ENCODE measurements at places on chromosomes 5 and 9.

- no peak for DNase-seq
Measured at GRCh38 chr5:68544648-68545552, 329.3 kb downstream of the PIK3R1 start.

GRCh38 chr9:92402826-92403745 is 1.3 kb downstream of the OGN start:
- no peak for DNase-seq

DNA sequence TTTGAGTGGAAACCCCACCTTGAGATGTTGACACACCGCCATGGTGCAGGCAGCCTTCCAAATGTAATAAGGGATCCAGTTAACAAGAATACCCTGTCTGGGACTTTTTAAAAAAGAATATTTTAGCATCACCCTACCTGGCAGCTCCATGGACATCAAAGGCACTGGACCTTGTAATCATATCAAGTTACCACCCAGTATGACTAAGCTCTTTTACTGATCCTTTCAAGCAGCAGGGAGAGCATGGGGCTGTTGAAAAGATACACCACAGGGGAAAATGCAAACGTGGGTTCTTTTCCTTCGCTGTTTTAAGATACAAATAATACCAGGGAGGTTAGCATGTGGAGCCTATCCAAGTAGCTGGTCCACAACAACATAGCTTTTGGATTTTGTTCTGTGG is 211.2 kb downstream of the SAXO1 start:
- DNase-seq = no peak

GRCh38 chr5:127031147-127031862 is 947 bp upstream of the MARCHF3 start:
- no peak for DNase-seq

- no peak for DNase-seq
Measured at GRCh38 chr5:138492560-138493045, 27.3 kb downstream of the EGR1 start.

DNA sequence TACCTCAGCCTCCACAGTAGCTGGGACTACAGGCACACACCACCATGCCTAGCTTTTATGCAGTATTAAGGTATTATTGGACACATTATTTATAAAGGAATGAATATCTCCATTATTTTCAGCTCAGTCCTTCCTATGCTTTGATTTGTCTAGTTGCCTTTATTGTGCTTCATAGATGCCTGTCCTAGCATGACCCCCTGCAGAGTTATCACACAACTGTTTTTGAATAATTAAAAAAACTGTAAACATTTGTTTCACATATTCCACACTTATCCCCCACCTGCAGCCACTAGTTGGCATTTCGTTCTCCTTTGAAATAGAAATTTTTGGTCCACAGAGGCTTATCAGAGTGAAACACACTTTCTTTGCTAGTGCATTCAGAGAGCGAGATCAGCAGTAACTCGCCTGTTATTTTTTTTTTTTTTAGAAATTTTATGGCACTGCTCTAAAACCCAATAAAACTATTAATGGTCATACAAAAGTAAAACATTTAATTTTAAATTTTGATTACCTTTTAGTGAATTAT is 151.8 kb upstream of the RASA1 start:
- DNase-seq = no peak

GRCh38 chr9:92378865-92379560 is 25.4 kb downstream of the OGN start:
- DNase-seq = peak; percentile 36

DNA sequence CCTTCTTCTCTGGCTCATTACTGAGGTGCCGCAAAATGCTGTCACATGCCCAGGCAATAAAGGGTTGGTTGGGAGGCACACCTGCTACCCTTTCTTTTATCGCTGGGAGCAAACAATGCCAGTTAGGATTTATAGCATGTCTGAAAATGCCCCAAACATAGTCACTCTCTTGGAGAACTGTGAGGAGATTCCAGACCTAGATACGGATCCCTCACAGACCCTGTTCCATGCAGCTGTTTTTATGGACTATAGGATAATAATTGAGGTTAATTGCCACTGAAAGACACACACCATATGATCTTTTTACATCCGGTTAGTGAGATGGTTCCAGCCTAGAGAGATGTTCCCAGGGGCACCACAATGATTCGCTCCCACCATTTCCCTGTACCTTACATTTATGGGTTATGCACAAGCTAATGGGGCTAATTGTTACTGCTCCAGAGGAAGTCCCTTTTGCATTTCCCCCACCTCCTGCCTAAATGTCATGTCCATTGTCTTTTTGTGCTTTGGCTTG is 318.1 kb downstream of the PIK3R1 start:
- DNase-seq = peak; percentile 60

DNA sequence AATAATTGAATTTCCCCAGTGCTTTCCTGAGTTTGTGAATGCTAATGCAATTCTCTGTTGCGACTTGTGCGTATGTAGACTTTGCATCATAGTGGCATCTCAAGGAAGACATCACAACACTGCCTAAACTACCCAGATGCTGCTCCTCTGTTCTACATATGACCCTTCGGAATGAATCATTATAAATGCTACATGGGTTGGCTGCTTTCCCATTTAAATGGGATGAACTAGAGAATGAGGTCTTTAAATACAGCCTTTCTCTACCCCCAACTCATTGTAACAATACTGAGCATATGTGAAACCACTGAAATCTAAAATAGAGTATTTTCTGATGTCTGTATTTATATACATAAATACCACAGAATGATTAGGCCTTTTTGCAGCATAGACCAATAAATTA is 136.6 kb upstream of the ICE1 start:
- DNase-seq = no peak

GRCh38 chr5:173075137-173075843 is 19.1 kb downstream of the CREBRF start:
- no peak for DNase-seq

GRCh38 chr5:76641514-76642120 is 18.4 kb upstream of the F2RL2 start:
- DNase-seq = peak; percentile 0

GRCh38 chr5:96823900-96824380 is 16.2 kb upstream of the ERAP1 start:
- no peak for DNase-seq

DNA sequence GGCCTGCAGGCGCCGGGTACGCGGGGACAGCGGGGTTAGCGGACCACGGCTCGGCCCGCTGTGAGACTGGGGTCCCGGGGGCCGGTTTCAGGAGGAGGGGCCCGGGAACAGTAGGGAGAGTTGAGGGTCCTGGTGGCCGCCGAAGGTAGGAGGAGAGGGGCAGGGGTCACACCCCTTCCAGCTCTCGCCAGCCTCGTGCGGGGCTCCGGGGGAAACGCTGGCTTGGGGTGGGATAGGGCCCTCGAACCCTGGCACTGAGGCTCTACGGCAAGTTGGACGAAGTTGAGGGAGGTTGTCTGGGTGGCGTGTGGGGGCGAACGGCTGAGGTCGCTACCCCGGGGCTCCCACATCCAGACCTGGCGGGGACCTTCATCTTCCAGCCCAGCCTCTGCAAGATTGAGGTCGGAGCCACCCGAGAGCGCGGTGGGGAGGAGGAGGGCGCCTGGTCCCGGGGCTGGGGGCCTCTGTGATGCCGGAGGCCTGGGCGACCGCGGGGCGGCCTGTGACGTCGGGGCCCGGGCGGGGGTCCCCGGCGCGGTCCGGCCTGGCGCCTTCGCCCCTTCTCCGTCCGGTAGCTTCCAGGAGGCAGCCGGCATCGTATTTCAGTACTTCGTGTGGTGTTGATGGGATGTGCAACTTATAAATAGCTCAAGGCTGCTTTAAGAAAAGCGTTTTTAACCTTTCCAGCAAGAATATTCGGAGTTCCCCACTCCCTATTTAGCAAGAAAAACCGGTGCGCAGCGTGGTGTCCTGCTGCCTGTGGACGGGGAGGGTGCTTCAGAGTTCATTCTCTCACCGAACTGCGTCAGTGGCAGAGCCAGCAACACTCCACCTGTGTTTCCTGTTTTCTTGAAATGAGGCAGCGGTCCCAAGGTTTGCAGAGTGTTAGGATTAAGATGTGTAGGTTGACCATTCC is 902 bp downstream of the HABP4 start:
- no peak for DNase-seq

DNA sequence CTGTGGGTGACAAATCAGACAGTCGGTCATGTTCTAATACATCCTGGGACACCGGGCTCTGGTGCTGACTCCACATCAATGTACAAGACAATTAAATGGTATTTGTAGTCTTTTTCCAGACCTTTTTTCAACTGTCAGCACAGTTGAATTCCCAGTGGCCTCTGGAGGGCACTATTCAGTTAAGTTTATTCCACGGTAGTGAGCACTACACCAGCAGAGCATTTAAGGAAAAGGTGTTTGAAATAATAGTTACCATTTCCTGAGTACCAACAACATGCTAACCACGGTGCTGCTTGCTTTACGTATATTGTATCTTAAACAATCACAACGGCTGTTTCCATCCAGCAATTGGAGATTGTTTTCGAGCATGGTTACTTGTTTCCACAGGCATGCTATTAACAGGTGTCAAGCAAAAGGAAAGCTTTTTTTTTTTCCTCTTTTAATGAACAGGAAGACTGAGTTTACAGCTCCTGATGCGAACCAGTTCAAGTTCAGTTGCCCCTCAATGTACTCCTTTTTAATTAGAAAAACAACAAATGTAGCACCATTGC is 186.7 kb downstream of the PDZD2 start:
- DNase-seq = peak; percentile 27

DNA sequence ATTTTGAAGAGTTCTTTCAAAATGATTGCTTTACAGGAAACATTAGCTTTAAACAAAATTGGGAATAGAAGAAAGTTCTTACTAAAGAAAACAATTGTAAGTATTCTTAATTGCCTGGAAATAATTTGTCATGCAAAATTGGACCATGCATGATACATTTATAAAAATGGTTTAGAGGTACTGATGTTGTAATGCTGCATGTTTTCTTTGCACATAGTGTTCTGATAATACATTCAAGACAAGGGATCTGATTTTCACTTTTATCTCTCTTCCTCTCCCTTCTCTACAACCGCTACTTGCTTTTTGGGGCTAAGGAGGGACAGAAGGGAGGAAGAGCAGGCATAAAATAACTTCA is 211.6 kb upstream of the MPDZ start:
- no peak for DNase-seq

- DNase-seq = no peak
Measured at GRCh38 chr5:160887780-160888179, 35.8 kb upstream of the ATP10B start.

DNA sequence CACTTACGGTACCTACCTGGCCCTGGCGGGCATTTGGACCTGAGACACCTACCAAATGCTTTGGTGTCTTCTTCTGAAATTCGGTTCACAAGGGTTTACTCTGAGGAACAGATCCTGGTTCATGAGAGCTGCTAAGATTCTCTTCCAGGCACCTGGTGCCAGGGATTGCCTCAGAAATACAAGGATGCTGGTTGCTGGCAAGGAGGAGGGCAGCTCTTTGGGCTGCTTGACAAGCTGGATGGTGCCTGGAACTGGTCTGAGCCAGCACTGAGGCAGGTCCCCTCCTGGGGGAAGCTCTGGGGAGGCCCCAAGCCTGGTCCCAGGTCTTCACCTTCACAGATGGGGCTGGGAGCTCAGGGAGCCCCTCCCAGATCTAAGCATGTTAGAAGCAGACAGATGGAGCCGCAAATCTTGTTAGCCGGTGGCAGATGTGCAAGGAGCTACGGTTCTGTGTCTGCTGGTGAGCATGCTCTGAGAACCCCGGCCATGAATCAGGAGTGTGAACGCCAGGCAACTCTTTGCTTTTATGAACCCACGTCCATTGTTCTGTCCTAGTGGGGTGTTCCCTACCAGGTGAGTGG is 16.3 kb downstream of the FABP6 start:
- DNase-seq = no peak

DNA sequence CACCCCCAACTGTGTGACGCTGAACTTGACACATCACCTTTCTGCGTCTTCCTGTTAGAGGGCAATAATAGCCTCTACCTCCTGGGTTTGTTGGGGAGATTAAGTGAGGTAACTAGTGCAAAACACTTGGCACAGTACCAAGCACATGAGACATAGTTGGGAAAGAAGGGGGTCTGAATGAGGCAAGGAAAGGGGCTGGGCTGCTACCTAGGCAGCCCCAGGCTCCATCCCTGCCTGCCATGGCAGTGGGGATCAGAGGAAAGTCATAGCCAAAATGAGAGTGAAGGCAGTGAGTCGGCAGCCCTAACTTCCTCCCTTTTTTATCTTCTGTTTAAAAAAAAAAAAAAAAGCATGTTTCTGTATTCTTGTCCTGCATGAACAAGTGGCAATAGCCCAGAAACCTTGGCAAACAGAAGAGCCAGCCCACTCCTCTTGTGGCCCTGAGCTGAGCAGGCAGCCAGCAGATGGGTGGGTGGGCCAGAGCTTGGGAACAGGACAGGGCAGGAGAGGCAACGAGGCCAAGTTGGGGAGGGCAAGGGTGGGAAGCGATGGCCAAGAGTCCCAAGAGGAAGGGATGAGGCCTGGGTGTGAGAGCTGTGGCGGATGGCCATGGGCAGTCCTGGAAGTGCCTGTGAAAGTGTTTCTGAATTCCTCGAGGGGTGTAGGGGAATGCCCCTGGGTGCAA is 11.4 kb downstream of the CAMK2A start:
- DNase-seq = no peak

DNA sequence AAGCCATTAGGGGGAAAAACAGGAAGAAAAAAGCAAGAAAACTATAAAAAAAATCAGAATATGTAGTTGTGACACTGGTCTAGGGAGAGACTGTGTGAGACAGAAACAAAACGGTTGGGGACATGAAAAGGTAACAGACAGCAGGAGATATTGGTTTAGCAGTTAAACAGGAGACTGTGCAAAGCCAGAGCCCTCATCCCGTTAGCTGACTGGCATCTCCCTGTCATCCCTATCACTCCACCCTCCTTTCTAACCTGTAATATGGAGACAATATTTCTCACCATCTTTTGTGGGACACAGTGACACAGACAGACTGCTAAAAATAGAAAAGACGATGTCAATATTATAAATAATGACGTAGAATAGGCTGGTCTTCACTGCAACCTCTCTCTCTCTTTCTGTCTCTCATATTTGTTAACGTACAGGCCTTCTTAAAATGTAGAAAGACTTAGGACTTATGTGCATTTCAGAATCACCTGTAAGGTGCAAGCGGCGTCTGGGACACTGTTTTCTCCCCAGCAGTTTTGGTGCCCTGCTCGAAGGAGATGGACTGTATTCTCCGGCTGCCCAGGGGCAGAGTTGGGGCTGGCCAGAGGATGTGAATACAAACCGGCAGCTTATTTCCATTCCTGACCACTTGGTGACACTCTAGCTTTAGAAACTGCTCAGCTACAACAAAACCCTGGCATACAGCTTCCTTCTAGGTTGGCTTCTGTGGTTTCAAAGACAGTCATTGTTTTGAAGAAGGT is 190.6 kb downstream of the MAT2B start:
- peak; percentile 40 for DNase-seq

DNA sequence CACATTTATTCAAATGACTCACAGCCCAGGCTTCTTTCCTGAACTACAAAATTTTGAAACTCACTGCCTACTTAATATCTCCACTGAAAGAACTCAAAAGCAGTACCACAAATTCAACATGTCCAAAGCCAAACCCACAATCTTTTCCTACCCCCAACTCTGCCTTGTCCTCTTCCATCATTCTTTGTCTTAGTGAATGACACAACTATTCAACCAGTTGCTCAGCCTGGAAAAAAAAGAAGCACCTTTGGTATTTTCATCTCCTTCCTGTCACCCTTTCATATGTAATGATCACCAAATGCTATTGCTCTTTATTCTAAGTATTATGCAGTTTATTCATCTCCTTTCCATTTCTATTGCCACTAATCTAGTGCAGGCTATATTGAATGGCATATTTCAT is 216.3 kb downstream of the TMEM232 start:
- no peak for DNase-seq
